ENCODE measurements at places on chromosomes 16 and 17.

GRCh38 chr17:31313982-31314781 lies at the start of gene EVI2B:
Gene EVI2B, minus strand, starts transcription at chr17:31314054. Its CDS starts 8,445 bp downstream, at chr17:31305609.
- no peak for DNase-seq

DNA sequence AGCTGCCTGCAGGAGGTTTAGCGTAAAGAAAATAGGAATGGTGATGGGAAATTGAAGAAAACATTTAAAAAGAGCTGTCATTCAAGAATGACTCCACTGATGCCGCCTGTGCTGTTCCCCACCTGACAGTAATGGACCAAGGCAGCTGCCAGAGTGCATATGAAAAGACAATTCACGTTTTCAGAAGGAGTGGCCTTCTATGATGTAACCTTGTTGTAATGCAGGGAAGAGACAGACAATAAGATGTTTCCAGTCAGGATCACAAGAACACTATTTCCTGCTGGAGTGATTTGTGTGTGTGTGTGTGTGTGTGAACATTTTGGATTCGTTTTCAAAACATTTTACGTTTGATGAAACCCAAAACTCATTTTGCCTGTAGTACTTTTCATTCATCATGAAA lies 203.7 kb downstream of the LGALS9B start:
- no peak for DNase-seq

DNA sequence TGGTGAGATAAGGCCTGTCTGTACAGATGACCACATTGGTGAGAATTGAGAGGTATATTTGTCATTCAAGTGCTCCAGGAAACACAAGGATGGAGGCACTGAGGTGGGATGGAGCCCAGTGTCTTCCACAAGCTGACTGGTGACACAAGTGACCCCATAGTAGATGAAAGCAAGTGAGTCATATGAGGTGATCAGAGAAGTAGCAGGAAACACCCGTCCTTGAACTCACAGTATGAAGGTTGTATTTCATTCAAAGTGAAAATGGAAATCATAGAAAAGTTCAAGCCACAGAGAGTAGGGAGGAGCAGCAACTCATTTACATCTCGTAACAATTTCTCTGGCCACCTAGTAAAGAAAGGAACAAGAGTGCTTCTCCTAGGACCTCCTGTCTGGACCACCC lies 609.8 kb downstream of the HS3ST4 start:
- no peak for DNase-seq

GRCh38 chr16:80300876-80301275 lies 239.9 kb upstream of the DYNLRB2 start:
- DNase-seq: no peak
